ENCODE measurements at places on chromosomes 13 and 19.

- DNase-seq = no peak
Observed at GRCh38 chr13:110293649-110294048, 13.3 kb downstream of the COL4A1 start.

DNA sequence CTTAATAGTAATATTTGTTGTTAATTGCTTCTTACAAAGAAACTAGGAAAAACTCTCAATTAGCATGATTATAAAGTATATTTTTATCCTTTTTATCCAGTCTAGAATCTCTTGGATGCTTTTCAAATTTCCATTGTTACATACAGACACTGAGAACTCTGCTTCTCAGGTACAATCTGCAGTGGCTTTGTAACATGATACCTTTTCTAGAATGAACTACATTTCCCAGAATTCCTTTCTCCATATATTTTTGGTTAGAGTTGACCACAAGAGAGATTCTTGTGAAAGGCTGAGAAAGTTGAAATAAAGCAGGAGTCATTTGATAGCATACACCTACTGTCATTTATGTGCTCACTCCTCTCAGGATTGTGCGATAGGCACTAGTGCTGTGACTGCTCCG is 148.6 kb downstream of the SLITRK6 start:
- DNase-seq = no peak

DNA sequence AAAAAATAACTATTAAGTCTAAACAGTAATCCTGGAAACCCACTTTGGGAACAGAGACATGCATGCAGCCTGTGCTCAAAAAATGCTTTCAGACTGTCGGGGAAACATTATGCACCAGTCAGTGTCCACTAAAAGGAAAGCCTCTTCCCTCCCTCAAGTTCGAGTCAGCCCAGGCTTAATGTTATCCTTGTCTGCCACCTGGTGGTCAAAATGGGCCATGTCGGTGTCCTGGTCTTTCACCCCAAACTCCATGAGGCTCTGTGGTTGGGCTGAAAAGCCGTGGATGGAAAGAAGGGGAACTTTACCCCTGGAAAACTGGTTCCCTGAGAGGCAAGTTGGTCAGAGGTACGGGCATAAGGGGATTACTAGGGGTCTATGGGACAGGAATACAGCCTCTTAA is 88.4 kb upstream of the ZNF492 start:
- DNase-seq = no peak

- DNase-seq = no peak
Observed at GRCh38 chr13:32391101-32391619, 36.8 kb downstream of the N4BP2L1 start.

DNA sequence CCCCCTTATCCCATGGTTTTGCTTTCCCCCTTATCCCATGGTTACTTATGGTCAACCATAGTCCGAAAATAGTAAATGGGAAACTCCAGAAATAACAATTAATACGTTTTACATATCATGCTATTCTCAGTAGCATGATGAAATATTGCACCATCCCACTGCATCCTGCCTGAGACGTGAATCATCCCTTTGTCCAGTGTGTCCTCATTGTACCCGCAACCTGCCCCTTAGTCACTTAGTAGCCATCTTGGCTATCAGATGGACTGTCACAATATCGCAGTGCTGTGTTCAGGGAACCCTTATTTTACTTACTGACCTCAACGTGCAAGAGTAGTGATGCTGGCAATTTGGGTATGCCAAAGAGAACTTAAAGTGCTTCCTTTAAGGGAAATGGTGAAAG is 10.5 kb upstream of the NBEA start:
- no peak for DNase-seq

DNA sequence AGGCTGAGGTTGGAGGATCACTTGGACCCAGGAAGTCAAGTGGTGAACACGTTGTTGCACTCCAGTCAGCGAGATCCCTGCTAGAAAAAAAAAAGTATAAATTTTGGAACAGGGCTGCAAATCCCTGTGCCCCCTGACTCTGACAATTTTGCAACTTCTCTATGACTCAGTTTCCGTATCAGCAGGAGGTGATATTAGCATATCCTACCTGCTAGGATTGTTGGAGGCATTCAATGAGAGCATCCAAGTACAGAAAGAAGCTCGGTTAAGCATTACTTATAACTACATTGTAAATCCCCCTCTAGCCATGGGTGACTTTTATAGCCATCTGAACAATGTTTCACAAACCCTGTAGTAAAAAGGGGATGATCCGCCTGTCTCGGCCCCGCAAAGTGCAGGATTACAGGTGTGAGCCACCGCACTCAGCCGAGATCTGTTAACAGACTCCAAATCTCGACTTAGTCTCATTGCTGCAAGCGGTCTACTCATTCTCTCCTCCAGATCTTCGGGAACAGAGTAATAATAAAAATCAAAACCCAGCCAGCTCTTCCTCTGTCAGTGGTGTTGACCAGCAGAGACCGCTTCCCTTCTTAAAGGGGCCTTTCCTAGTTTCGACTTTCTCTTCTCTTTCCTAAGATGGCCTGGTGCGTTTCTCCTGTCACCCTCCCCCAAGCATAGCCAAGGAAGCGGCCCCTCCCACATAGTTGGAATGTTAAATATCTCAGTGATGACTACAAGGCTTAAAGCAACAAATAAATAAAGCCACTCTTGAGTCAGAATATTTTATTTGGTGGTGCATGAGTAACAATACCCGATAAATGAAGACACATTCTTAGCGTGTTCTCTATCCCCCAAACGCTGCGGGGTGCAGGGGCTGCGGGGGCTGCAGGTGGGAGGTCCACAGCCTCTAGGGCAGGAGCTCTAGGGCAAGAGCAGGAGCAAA is 10.3 kb upstream of the BICRA start:
- DNase-seq = no peak

DNA sequence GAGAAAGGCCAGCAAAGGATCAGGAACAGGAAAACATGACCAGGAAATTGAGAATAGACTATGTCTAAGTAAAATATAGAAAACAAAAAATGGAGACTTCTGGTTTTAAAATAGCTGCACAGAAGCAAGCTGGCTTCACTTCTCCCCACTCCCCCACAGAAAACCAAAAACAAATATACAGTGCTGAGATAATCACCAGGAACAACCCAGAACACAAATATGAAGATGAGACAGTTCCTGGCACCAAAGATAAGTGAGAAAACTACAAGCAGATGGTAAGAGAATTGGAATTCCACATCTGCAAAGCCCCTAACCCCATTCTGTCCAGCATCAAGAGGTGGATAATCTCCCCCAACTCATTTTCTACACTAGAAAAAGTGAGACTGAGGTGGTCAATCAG is 397.7 kb downstream of the SUCLA2 start:
- no peak for DNase-seq

DNA sequence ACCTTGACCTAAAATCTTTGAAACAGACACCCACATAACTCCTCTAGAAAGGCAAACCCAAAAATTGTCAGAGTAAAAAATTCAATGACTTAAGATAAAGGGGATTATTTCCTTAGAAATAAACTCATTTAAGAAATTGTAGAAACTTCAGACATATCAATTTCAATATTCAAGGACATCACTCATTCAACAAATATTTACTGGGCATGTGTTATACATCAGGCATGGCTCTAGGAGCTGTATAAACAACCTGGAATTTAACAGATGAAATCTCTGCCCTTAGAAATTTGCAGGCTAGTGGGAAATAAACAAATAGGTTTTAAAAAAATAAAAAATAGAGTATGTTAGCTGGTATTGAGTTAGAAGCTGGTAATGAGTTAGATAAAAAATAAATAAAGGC is 84.0 kb upstream of the LSM14A start:
- DNase-seq = no peak

DNA sequence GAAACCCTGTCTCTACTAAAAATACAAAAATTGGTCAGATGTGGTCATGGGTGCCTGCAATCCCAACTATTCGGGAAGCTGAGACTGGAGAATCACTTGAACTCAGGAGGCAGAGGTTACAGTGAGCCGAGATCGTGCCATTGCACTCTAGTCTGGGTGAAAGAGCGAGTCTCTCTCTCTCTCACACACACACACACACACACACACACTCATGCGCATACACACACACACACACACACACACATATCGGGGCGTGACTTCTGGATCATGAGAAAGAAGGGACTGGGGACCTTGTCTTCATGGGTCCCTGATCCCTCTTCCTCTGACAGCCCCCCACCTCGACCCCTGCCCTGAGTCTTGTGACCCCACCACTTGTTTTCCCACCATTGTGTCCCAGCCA is 11.8 kb upstream of the SDHAF1 start:
- DNase-seq = no peak

GRCh38 chr19:15464394-15465385 is at the start of gene RASAL3:
TSS of gene RASAL3 (minus strand) at chr19:15464544. CDS start at chr19:15464358, 186 bp downstream.
- DNase-seq = no peak

DNA sequence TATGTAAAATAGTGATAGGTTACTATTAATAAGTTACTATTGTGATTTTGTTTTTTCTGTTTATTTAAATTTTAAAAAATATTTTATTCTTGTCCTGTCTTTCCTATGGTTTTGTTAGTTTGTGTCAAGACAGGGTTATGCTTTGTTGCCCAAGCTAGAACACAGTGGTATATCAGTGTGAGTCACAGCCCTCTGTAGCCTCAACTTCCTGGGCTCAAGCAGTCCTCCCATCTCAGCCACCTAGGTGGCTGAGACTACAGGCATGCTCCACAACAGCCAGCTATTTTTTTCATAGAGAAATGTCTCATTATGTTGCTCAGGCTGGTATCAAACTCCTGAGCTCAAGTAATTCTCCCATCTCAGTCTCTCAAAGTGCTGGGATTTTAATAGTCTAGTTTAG is 99.5 kb downstream of the ZNF675 start:
- no peak for DNase-seq

DNA sequence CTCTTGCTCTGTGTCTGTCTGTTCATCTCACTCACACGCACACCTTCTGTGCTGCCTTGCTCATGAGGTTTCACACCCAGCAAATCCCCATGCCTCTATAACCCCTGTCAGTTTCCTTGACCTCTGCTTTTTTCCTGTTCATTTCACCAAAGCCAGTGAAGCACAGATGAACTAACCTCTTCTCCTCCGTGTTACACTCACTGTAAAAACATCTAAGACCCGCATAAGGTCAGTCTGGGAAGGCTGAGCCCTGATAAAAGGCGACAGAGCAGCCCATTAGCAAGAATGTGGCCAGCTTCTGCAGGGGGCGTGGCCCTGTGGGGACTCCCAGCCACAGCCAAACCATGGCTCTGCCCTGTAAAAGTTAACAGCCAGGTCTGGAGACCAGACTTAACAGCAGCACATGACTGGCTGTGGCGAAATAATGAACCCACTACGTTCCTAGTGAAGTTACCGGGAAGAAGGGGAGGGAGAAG is 42.8 kb upstream of the NPAS1 start:
- DNase-seq = no peak

- DNase-seq = no peak
Observed at GRCh38 chr19:23241419-23241818, 8.8 kb downstream of the ZNF724 start.

GRCh38 chr19:30671622-30672051 is 299.5 kb downstream of the ZNF536 start:
- no peak for DNase-seq

DNA sequence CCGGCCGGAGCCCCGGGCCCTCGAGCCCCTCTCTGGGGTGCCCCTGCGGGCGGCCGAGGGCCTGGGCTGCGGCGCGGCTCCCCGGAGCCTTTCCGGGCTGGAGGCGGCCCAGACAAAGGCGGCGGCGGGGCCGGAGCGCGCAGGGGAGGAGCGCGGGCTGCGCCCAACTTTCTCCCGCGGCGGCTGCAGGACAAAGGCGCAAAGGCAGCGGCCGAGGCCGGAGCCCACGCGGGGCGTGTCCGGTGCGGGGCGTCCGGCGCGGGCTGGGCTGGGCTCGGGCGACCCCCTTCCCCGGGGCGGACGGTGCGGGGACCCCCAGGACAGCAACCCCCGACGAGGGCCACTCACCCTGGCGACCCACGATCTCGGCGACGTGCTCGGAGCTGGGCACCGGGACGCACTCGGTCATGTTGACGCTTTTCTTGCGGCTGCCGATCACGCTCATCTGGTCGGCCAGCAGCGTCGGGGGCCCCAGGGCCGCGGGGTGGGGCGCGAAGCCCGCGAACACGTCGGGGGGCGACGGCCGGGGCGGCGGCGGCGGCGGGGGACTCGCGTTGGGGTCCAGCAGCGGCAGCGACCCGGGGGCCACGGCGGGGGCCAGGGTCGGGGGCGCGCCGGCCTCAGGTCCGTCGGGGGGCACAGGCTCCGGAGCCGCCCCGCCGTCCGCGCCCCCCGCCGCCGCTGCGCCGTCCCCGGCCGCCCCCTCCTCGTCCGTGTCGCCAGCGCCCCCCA is 843 bp downstream of the MEX3D start:
- DNase-seq = no peak

DNA sequence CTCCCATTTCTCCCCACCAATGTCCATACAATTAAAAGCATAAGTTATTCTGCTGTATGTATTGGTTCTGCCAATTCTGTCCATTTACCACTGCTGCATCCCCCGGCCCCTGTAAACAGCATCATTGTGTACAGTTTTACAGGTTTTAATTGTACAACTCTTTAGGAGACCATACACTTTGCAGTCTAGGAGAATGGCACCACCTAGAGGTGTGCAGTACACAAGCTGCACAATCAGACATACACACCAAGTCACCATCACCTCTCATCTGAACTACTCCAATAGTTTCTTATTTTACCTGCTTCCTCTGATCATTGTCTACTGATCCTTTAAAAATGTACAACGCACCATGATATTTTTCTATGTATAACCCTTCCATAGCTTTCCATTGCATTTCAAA is 855.9 kb upstream of the KLHL1 start:
- no peak for DNase-seq

- DNase-seq = no peak
Observed at GRCh38 chr19:10670182-10670581, 16.0 kb downstream of the ILF3 start.

GRCh38 chr13:86976521-86977324 is 694.4 kb upstream of the SLITRK5 start:
- no peak for DNase-seq

DNA sequence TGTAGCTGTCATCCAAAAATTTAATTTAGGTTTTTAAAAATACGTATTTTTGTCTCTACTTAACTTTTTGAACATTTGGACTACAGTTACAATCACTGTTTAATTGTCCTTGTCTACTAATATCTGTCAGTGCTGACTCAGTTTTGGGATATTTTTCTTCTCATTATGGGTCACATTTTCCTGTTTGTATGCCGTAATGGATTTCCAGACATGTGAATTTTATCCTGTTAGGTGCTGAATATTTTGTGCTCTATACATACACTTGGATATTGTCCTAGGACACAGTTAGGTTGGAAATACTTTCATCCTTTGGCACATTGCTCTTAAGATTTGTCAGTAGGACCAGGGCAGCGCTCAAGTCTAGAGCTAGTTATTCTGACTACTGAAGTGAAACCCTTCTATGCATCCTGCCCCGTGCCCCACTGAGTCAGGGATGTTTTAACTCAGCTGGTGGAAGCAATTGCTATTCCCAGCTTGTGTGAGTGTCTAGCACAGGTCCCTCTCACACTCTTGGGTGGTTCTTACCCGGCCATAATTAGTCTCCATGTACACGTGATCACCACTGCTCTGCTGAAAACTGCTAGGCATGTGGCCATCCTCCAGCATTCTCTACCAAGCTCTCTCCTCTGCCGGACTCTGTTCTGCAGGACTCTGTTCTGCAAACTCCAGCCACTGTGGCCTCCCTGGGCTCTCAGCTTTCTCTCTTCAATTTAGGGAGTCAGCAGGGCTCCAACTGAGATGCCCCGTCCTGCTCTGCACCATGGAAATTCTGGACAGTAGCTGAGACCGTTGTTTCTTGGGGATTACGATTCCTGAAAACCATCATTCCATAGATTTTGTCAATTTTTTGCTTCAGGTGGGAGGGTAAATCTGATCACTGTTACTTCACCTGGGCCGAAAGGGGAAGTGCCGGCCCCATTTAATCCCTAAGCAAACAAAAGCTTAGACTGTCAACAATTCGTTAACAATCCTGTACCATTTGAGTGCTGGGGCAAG is 11.1 kb downstream of the PROZ start:
- DNase-seq = no peak

GRCh38 chr13:80100636-80101035 is 240.3 kb downstream of the SPRY2 start:
- no peak for DNase-seq
